Kidney epithelial cell (primary cell): ENCODE measurements at places on chromosomes 12 and 14.

GRCh38 chr12:93743229-93743998 is 66.2 kb downstream of the CRADD start:
- no peak for DNase-seq

DNA sequence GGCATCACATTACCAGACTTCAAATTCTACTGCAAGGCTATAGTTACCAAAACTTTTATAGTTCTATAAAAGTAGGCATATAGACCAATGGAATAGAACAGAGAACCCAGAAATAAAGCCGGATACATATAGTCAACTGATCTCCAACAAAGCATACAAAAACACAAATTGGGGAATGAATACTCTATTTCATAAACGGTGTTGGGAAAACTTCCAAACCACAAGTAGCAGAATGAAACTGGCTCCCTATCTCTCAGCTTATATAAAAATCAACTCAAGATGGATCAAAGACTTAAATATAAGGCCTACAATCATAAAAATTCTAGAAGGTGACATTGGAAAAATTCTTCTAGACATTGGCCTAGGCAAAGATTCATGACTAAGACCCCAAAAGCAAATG is 187.9 kb upstream of the PLXNC1 start:
- no peak for DNase-seq

DNA sequence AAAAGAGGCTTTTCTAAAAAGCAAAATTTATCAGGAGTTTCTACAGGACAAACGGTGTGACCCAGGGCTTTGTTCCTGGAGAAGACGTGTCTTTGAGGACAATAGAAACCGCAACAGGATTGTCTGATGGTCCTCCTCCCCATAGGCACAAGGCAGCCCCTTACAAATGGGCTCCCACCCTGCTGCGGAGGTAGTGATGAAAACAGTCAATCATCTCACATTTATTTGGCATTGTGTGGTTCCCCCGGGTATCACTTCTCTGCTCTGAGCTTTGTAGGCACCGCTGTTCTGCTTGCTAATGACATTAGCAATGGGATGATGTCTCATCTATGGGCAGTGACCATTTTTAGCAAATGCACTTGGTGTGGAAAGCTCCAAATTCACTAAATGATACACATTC is 155.5 kb upstream of the TMPO start:
- no peak for DNase-seq

- DNase-seq = no peak
These were observed 2.0 kb downstream of the NFKBIA start for GRCh38 chr14:35402323-35403113.
